ENCODE measurements at places on chromosomes 6 and 20. TPM values are rescaled to one million over a fixed set of nuclear protein-coding genes. Genes with fewer than 3 reads are reported as not detected.

- DNase-seq, result no peak
These were observed 21.8 kb downstream of the PFDN4 start for GRCh38 chr20:54229566-54230160.

- DNase-seq, result no peak
These were observed 1159.8 kb upstream of the EYS start for GRCh38 chr6:66866801-66867200.

- no peak for DNase-seq
These were observed 34.9 kb downstream of the NHLRC1 start for GRCh38 chr6:18087396-18088165.

DNA sequence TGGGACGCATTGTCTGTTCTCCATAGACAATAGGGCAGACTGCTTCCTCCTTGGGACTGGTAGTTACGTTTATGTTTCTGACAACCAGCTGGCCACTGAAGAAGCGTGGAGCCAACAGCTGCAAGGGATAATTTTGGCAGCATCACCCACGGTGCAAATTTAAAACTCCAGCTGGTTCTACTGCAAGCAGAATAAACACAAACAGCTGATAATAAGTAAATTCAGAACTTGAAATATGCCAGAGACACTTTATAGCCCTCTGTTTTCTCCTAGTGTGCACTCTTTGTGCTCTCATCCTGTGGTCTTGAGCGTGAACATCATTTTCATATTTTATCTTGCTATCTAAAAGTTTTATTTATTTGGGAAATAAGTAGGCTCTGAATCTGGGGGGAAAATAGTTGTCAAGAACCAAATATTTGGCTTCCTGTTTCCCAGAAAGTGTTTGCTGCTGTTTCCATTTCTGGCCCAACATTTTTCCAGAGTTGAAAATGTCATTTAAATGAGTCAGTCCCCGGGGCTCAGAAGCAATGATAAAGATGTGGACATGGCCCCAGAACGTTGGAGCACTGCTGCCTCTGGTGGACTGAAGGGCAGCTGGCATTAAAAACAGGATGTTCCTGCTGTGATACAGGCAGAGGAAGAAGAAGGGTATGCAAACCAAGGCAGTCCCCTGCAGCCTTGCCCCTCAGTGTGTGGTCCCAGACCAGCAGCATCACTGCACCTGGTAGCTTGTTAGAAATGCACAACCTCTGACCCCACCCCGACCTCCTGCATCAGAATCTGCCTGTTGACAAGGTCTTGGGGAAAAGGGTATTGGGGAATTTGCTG is 12.5 kb upstream of the THBD start:
- no peak for DNase-seq

ZSCAN9 gene
- total RNA-seq, result 7.2 TPM

SLC17A9 gene
- 0.56 TPM for total RNA-seq

NOX3 gene
- not detected for total RNA-seq

SLC17A1 gene
- total RNA-seq, result not detected
